ENCODE measurements at places on chromosomes 12 and 14. TPM values are rescaled to one million over a fixed set of nuclear protein-coding genes. Genes with fewer than 3 reads are reported as not detected.

- no peak overlapping the region for H3K4me3 ChIP-seq
- peaks cover 35% of the 10 kb centered on the region for H3K36me3 ChIP-seq
- H3K27me3 ChIP-seq: no peaks in the 10 kb centered on the region
- no peak overlapping the region for H3K27ac ChIP-seq
- peak; percentile 35 for DNase-seq
- H3K4me1 ChIP-seq: peaks cover 3% of the 10 kb centered on the region
These were observed 64.2 kb downstream of the ELK3 start for GRCh38 chr12:96258104-96258961.

DNA sequence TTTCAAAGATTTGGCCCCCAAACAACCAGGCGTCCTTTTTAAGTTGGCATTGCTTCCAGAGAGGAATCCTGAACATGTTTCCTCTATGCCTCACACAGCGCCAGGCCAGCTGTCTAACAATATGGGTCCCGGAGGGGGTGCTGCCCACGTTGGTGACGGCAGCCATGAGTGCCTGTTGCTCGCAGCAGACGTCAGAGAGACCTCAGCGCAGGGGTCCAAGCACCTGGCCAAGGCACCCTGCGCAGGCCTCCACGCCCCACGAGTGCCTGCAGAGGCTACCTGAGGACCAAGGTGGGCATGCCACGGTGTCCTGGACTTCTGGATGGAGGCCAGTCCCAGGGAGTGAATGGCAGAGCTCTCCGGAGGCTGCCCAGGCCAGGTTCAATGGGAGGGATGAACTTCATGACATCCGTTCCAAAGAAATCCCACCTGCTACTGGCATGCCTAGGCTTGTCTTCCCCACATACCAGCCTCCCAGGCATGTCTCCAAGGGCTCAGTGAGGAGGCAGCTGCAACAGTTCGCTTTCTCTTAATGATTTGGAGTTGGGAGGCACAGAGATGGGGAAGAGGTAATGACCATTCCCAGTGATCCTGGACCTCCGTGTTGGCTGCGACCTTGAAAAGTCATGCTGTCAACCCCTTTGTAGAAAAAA is 11.6 kb upstream of the FOXN3 start:
- H3K36me3 ChIP-seq: peaks cover 8% of the 10 kb centered on the region
- peak overlapping the region; percentile 85 for H3K27ac ChIP-seq
- no peak for DNase-seq
- H3K4me3 ChIP-seq: peak overlapping the region; percentile 70

- no peak overlapping the region for H3K4me3 ChIP-seq
- peaks cover 2% of the 10 kb centered on the region for H3K4me1 ChIP-seq
- H3K36me3 ChIP-seq: no peaks in the 10 kb centered on the region
- H3K27me3 ChIP-seq: no peaks in the 10 kb centered on the region
These were observed 10.9 kb downstream of the RPS6KL1 start for GRCh38 chr14:74912111-74912510.

DNA sequence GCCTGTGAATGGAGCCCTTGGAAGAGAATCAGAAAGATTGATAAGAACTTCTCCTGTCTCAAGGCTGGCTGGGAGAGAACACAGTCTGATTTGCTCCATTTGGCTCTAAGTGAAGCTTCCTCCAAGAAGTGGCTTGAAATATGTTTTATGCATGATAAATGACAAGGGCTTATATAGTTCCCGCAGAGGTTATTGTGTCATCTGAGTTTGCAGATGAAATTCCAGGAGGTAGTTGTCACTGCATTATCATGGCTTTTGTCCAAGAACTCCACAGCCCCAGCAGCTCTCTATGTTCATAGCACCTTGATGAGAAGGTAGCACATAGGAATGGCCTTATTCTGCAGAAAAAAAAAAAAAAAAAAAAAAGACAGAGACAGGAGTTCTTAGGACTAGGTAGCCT is 108.5 kb downstream of the DACT1 start:
- H3K27me3 ChIP-seq: peaks cover 5% of the 10 kb centered on the region
- H3K36me3 ChIP-seq: no peaks in the 10 kb centered on the region
- no peak overlapping the region for H3K4me3 ChIP-seq
- H3K27ac ChIP-seq: no peak overlapping the region

GRCh38 chr14:73695997-73696396 is 18.2 kb downstream of the PNMA1 start:
- H3K36me3 ChIP-seq: peaks cover 6% of the 10 kb centered on the region
- peak overlapping the region; percentile 3 for H3K27ac ChIP-seq
- no peaks in the 10 kb centered on the region for H3K27me3 ChIP-seq
- no peak for DNase-seq
- no peak overlapping the region for H3K4me3 ChIP-seq

DNA sequence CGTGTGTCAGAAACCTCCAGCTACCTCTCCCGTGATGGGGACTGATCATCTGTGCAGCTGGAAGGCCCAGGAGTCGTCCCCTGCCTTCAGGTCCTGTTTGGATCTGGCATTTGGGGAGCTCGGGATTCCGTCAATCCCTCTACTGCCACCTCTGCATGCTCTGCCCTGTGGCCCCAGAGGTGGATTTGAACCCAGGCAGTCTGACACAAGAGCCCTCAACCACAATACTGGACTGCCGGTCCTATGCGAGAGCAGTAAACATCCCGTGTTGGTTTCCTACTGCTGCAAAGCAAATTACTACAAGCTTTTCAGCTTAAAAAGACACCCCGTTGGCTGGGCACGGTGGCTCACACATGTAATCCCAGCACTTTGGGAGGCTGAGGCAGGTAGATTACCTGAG is 121.9 kb upstream of the FKBP4 start:
- no peak overlapping the region for H3K27ac ChIP-seq
- no peaks in the 10 kb centered on the region for H3K4me1 ChIP-seq
- no peak for DNase-seq
- H3K36me3 ChIP-seq: no peaks in the 10 kb centered on the region

DNA sequence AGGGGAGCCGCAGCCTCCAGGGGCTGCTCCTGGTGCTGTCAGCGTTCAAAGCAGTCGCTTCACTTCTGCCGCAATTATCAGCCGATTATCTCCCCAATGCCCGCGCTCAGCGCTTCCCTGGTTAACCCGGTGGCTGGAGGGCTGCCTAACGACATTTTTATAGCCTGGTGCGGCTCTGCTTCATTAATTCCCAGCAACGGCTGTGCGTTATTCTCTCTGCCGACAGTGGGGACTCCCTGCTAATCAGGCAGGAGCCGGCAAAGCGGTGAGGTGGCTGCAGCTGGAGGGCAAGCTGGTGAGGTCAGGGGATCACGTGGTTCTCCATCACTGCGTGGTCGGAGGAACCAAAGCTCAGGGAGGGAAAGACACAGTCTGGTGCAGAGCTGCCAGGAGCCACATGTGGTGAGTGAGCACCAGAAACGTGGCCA is 62.9 kb downstream of the GLRX5 start:
- H3K27me3 ChIP-seq: peaks cover 26% of the 10 kb centered on the region
- H3K4me3 ChIP-seq: no peak overlapping the region

DNA sequence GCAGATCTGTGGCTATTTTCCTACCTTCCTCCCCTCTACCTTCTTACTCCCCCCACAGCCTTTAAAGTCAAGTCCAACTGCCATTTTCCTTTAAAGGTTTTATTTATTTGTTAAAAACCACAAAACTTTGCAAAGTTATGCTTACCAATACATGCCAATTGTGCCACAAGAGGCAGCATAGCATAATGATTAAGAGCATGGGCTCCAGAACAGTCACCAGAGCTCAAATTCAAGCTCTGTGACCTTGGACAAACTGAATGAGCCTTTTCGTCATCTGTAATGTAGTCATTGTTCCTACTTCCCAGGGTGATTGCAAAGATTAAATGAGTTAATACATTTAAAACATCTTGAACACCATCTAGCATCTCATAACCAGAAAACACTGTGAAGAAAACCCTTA is 13.0 kb upstream of the FMNL3 start:
- DNase-seq: no peak
- H3K4me1 ChIP-seq: no peaks in the 10 kb centered on the region
- no peak overlapping the region for H3K4me3 ChIP-seq
- no peak overlapping the region for H3K27ac ChIP-seq
- no peaks in the 10 kb centered on the region for H3K36me3 ChIP-seq

- H3K4me3 ChIP-seq: peak overlapping the region; percentile 39
- DNase-seq: no peak
- H3K27me3 ChIP-seq: peaks cover 38% of the 10 kb centered on the region
- H3K27ac ChIP-seq: peak overlapping the region; percentile 2
These were observed 1.9 kb downstream of the RIMKLB start for GRCh38 chr12:8699714-8700113.

GRCh38 chr12:34398366-34398705 is 376.0 kb downstream of the ALG10 start:
- H3K4me3 ChIP-seq: no peak overlapping the region
- no peak for DNase-seq
- H3K27me3 ChIP-seq: no peaks in the 10 kb centered on the region
- H3K4me1 ChIP-seq: no peaks in the 10 kb centered on the region

DNA sequence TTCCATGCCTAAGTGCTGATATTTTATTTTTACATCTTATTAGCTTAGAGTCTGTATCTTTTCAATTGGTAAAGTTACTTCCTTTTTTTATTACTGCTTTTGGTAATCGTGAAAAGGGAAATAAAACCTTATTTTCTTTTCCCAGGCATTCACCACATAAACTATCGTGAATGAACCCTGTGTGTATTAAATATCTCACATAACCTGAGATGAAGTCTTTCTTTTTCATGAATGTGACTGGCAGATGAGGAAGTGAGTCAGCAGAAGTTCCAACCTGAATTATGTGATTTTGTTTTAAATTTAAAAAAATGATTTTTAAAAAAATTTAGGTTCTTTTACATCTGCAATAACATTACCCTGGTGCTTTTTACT is 26.0 kb downstream of the MYBPC1 start:
- no peak overlapping the region for H3K27ac ChIP-seq
- no peak overlapping the region for H3K4me3 ChIP-seq
- H3K4me1 ChIP-seq: peaks cover 11% of the 10 kb centered on the region
- peaks cover 5% of the 10 kb centered on the region for H3K27me3 ChIP-seq

DNA sequence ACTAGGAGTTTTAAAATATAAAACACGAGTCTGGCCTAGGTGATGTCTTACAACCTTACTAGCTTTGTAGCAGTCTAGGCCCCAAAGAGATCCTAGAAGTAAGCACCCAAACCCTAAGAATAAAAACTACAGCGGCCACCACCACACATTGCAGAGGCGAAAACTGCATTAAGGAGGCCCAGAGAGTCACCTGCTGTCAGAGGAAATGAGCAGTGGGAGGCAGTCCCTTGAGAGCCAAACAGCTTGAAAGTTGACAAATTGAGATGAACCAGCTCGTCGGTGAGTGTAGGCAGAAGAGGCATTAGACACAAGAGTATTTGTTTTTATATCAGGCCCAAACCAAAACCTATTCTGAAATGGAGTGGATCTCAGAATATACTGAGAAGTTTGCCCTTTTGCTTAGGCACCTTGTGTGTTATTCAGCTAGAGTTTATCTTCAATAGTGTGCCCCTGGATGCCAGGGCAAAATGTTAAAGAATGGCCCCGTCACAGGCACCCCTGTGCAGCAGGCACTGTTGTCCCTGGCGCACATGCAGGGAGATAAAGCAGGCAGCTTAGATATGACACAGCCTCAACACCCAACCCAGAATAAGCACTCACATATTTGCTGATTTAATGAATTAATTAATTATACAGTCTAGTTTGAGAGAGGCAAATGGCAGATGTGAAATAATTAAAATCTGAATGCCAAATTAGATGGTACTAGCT is 56.7 kb downstream of the TTC7B start:
- H3K36me3 ChIP-seq: peaks cover 4% of the 10 kb centered on the region
- H3K27ac ChIP-seq: peak overlapping the region; percentile 88
- H3K27me3 ChIP-seq: peaks cover 28% of the 10 kb centered on the region

DNA sequence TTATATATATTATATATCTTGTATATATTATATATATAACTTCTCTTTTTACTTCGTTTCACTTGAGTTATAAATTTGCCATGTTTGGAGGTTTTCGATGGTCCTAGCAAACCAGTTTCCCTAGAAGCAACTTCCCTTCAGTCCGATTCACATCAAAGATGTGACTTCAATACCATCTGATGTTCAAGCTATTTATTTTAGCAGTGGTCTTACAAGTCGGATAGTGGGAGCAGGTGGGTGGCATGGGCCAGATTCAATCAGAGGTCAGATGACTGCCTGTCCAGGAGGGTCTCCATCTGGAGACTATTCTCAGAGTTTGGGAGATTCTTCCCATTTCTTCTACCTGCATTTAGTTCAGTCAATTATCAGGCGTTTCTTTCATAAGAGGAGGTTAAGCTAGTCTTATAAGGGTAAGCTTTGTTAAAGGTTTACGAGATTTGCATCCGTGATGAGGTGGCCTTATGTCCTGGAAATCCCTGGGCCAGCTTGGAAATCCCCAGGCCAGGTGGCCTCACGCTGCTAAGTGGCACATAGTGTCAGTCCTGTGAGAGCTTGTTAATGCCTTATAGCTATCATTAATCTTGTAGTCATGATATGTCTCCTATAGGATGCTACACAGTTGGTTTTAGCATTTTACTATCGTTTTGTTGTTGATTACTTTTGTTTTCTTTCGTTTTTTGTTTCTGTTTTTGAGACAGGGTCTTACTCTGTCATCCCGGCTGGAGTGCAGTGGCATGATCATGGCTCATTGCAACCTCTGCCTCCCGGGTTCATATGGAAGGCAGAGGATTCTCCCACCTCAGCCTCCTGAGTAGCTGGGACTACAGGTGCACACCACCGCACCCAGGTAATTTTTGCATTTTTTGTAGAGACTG is 145.8 kb downstream of the BICD1 start:
- no peak for DNase-seq
- H3K4me3 ChIP-seq: no peak overlapping the region
- H3K36me3 ChIP-seq: no peaks in the 10 kb centered on the region
- no peaks in the 10 kb centered on the region for H3K27me3 ChIP-seq

- no peaks in the 10 kb centered on the region for H3K27me3 ChIP-seq
- peak overlapping the region; percentile 89 for H3K4me3 ChIP-seq
- H3K36me3 ChIP-seq: peaks cover 20% of the 10 kb centered on the region
- peaks cover 51% of the 10 kb centered on the region for H3K4me1 ChIP-seq
These were observed 1.7 kb downstream of the C12orf76 start for GRCh38 chr12:110046451-110047187.

GRCh38 chr14:49636866-49637265 is 1.8 kb upstream of the DNAAF2 start:
- no peaks in the 10 kb centered on the region for H3K27me3 ChIP-seq
- DNase-seq: no peak
- peaks cover 36% of the 10 kb centered on the region for H3K36me3 ChIP-seq
- no peak overlapping the region for H3K4me3 ChIP-seq
- no peak overlapping the region for H3K27ac ChIP-seq

GRCh38 chr12:93622485-93622884 is 50.0 kb downstream of the SOCS2 start:
- no peaks in the 10 kb centered on the region for H3K27me3 ChIP-seq
- no peak for DNase-seq
- H3K36me3 ChIP-seq: no peaks in the 10 kb centered on the region
- H3K27ac ChIP-seq: no peak overlapping the region

The SLC8A3 gene
- not detected for total RNA-seq

The CFAP251 gene
- total RNA-seq: 0.52 TPM

The RDH12 gene
- not detected for total RNA-seq

The EPYC gene
- total RNA-seq: not detected

The NPFF gene
- not detected for total RNA-seq

The GLIPR1 gene
- 35.2 TPM for total RNA-seq

The HSPA2 gene
- 2.4 TPM for total RNA-seq

The IL31 gene
- not detected for total RNA-seq

The GZMH gene
- 2.8 TPM for total RNA-seq

The AQP6 gene
- total RNA-seq: not detected

The G2E3 gene
- 39.2 TPM for total RNA-seq

The FGF23 gene
- total RNA-seq: not detected

The KRT8 gene
- 0.15 TPM for total RNA-seq

The ST8SIA1 gene
- total RNA-seq: 0.62 TPM
